ENCODE measurements at places on chromosomes 6 and 20.
A peak's percentile ranks its signal among the peaks of the same experiment; 100 is the strongest.

DNA sequence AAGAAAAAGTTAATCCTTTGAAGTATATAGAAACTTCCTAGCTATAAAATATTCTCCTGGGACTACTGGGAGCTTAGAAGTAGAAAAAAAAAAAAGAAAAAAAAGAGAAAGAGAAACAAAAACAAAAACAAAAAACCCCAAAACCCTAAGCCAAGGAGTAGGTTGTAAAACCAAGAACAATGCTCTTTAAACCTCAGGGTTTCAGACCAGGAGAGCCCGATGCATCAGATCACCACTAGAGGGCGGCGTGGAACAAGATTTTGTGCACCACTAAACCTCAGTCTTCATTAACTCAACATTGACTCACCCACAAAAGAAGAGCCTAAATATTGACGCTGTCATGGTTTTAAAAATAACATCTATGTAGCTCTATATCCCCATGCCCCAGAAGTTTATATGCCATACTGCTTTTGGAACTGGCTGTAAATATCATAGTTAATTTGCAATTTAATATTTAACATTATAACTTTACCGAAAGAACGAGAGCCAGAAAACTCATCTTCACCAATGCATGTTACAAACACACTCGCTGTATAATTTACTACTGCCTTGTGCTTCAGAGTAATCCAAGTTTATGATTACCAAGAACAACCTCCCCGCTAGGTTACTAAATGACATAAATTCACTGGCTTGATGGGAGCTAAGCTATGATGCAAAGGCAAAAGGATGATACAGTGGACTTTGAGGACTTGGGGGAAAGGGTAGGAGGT is 19.2 kb downstream of the MCUR1 start:
- DNase-seq, result peak; percentile 73

DNA sequence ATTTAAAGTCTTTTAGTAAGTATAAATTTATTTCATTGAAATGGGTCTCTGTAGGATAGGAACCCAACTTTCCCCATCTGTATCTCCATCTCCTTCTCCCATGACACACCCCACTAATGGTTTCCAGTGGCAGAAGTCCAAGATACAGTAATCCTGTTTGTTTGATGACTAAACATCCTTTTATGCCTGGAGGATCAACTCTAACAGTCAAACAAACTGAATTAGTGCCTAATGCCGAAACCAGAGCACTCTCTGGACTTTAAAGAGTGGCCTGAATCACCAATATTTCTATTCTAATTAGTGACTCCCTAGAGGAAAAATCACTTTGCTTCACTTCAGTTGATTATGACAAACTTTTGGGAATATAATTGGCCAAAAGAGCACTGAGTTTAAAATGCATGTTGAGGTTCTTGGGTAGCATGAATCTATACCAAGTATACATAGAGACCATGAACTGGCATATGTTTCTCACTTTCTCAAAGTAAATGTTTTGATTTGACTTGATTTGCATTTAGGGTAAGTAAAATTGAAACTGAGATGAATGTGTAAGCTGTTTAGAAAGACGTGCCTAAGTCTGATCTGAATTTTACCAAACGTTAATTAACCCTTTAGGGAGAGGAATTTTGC is 776.4 kb upstream of the NRSN1 start:
- no peak for DNase-seq

DNA sequence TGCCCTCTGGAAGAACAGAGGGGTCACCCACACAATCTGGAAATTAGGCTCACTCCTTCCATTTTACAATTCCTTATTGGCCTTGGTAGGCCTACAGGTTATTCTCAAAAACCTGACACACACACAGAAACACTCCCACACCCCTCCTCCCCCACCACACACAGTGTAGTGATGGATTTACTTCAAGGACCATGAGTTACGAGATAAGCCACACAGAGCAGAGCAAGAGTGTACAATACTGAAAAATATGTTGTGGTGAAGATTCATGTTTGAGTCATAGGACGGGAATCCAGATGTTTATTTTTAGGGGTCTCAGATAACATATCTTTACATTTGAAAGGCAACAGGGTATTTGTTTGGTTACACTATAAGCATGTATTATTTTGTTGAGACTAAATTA is 291.9 kb downstream of the PLCB1 start:
- DNase-seq, result no peak

DNA sequence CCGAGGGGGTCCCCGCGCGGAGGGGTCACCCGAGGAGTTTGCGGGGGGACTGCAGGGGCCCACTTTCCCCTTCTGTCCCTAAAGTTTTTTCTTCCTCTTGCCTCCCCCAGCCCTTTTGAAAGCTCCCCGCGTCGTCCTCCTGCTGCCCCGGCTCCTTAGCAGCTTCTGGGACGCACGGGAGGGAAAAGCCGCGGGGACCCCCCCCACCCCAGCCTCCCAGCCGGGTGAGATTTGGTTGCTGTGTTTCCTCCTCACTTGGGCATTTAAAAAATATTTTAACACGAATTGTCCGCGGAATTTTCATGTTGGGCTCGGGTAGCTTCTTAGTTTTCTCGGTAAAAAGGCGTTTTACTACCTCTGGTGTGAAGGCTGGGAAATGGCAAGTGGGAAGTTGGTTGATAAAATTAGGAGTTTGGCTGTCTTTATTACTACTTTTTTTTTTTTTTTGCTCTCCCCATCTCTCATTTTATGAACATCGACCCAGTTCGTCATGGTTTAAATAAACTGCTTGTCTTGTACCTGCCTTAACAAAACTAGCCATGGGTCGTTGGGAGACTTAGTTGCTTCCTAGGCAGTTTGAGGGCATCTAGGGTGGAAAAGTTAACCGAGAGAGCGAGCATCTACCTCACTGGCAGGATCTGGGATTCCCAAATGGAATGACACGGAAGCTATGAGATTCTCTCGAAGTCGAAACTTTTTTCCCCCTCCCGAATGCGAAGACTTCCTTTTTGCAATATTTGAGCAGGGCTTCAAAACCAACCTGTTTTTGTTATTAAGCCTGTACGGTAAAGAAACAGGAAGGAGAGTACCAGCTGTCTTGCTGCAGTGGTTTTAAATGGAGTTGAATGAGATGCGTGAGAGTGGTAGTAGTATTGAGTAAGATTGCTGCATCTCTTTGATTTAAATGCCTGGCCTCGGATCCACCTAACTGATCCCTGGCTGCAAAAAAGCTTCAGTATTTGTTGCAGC is 868 bp downstream of the NCOA3 start:
- peak; percentile 11 for DNase-seq

GRCh38 chr6:45438849-45439406 is 61.2 kb upstream of the SUPT3H start:
- no peak for DNase-seq

- DNase-seq, result no peak
These were observed 64.0 kb downstream of the FYN start for GRCh38 chr6:111809264-111809663.

GRCh38 chr6:143026696-143027449 is 33.8 kb upstream of the AIG1 start:
- peak; percentile 25 for DNase-seq

DNA sequence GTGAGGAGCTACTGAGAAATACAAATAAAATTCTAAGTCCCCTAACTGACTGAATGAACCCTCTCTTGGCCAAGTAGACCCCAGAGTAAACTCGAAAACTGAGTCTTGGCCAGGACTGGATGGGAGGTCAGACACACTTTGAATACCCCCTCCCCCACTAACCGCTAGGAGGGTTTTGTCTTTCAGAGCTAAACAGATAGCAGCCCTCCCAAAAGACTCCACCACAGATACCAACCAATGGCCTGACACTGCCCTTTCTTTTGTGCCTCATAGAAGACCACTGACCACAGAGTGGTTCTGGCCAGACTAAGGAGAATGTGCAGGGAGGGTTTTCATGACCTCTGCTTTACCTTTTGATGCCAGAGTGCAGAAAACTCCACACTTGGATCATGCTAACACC is 42.1 kb downstream of the SPACA1 start:
- no peak for DNase-seq

- no peak for DNase-seq
These were observed 75.6 kb upstream of the KIF25 start for GRCh38 chr6:167921831-167922230.

- no peak for DNase-seq
These were observed 21.1 kb downstream of the CHMP4B start for GRCh38 chr20:33832103-33832804.

DNA sequence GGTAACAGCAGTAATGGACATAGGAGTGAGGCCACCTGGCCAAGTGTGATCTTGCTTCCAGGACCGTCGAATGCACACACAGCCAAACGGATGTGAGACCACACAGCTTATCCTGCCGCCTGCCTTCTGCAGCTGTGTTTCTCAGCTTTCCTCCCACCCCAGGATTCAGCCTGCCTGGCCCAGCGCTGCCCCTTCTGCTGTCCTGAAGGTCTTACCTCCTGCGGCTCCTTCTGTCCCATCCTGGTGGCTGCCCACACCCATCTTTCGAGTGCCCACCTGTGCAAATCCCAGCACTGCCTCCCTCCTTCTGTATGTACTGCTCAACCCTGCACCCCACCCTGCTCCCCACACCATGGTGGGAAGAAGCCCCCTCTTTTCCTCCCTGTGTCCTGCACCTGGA is 49.4 kb upstream of the DACT2 start:
- DNase-seq, result no peak

- no peak for DNase-seq
These were observed 238.7 kb upstream of the THEMIS start for GRCh38 chr6:128139519-128139918.

DNA sequence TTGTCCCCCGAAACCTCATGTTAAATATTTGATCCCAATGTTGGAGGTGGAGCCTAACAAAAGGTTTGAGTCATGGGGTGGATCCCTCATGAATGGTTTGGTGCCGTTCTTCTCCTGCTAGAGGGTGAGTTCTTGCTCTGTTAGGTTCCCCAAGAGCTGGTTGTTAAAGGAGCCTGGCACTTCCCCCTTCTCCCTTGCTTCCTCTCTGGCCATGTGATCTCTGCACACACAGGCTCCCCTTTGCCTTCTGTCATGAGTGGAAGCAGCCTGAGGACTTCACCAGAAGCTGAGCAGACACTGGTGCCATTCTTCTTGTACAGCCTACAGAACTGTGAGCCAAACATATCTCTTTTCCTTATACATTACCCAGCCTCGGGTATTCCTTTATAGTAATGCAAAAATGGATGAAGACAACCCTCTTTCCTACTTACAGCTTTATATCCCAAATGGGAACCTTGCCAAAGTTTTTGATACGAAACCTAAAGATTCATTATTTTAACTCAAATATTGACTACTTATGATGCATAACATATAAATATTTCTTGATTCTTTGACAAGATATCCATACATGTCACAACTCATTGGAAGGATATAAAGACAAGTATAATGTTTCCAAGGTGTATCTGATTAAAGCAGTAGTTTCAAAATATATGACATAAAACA is 61.0 kb downstream of the RNF182 start:
- no peak for DNase-seq

Data from stimulated activated CD4-positive, alpha-beta T cell treated with anti-CD3 and anti-CD28 coated beads, TNF-alpha, amount 100 ng/mL, for 4 hours (primary cell).